ENCODE measurements at places on chromosomes 16 and 17.
A peak's percentile ranks its signal among the peaks of the same experiment; 100 is the strongest.

DNA sequence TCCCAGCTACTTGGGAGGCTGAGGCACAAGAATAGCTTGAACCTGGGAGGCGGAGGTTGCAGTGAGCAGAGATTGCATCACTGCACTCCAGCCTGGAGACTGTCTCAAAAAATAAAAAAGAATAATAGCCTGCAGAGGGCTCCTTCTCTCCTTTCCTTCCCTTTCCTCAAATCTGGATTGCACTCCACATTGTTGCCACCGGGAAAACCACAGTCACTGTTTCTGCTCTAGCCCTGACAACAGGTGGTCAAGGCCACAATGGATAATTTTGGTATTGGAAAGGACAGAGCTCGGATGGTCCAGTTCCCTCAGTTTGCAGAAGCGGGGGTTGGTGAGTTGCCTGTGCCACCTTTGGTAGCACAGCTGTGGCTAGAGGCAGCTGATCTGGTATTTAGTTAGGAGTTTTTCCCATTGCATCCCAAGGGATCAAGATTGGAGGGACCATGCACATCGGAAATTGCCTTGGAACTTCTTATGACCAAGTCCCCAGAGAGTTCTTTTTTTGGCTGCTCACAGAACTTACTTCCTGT is 44.7 kb upstream of the PRSS54 start:
- no peak for DNase-seq

- DNase-seq, result no peak
These were observed 16.4 kb downstream of the GJD3 start for GRCh38 chr17:40348136-40348504.

DNA sequence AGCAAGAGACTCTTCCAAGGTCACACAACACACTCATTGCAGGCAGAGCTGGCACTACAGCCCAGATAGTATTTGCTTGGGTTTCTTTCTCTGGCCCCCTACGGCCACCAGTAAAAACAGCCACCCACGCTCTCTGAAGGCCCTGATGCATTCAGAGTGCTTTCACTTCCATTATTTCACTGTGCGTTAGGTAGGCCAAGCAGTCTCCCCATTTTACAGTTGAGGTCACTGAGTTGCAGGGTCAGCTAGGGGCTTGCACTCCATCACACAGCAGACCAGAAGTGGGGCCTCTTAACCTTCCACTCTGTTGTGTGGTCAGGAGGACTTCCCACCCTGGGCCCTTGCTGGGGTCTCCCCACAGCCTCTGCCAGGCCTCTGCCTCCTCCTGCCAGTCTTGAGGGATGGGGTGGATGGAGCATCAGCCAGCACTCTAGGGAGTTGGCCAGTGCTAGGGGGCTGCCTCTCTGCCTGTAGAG is 2.5 kb downstream of the TBX21 start:
- no peak for DNase-seq

- peak; percentile 72 for DNase-seq
These were observed 10.1 kb upstream of the SPOP start for GRCh38 chr17:49687878-49688491.

DNA sequence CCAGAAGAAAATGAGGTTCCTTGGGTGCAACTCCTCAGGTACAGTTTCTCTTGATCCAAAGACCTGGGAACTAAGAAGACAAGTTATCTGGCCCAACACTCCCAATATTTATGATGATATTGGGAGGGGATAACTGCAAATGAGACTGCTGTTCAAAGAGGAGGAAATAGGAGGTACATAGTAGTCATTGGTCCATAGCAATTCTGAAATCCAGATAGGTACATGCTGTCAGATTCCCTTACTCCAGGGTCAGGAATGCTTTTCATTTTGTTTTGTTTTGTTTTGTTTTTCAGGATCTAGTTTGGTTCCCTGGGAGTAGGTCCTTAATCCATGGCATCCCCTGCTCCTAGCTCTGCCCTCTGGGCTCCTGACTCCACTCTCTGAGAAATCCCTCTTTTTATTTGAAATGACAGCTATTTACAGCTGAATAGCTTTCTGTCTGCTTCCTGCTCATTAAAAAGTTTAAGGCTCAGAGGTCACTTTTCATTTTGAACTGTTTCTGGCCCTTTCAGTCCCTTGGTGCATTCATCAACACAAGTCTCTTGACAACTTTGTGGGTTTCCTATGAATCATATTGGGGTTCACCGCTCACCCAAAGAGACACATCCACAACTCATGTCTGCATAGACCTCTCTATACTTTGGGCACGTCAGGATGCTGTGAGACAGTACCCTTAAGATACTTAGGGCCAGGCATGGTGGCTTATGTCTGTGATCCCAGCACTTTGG is 110.2 kb upstream of the C17orf78 start:
- no peak for DNase-seq

DNA sequence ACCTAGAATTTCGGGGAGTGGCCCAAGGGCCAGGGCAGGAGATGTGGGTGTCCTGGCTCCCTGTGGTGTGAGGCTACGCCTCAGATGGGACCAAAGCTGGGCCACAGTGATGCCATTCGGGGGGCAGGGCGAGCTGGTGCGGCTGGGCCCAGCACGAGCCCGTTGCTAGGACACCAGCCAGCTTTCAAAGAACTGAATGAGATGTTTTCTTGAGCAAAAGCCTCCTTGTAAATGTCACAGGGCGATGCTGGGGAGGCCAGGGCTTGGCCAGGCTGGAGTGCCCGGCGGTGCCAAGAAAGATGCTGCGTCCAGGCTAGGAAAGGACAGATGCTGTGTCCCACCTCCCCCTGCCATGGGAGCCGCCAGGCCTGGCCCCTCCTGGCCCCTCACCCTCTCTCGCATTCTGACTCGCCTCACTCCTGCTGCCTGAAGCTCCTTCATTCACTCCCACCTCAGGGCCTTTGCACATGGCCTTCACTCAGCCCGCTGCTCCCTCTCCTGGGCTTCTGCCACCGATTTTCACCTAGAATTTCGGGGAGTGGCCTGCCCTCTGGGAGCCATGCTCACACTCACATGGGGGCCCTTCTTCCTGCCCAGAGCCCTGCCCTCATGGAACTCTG is 39.1 kb downstream of the CPNE2 start:
- no peak for DNase-seq

DNA sequence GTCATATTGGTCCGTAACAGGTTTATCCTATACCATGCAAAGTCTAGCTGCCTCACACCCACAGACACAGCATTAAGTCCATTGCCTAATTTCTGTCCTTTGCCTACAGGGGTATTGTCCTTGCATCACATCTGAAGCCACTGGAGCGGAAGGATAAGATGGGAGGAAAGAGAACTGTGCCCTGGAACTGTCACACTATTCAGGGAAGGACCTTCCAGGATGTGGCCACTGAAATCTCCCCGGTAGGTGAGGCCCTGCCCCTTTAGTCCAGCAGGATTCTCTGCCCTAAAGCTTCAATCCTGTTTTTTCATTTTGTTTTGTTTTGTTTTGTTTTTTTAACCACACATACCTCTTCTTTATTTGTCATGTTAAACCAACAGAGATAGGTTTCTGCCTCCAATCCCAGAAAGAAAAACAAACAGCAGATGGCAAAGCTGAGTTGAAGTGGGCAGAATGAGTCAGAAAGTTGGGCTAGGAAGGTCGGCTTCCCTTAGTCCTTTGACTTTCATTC is 2.2 kb upstream of the EFTUD2 start:
- DNase-seq, result no peak

- no peak for DNase-seq
These were observed 5.0 kb upstream of the DNASE1L2 start for GRCh38 chr16:2231016-2231931.

GRCh38 chr16:86484240-86484639 is 26.1 kb upstream of the FOXF1 start:
- DNase-seq, result no peak

DNA sequence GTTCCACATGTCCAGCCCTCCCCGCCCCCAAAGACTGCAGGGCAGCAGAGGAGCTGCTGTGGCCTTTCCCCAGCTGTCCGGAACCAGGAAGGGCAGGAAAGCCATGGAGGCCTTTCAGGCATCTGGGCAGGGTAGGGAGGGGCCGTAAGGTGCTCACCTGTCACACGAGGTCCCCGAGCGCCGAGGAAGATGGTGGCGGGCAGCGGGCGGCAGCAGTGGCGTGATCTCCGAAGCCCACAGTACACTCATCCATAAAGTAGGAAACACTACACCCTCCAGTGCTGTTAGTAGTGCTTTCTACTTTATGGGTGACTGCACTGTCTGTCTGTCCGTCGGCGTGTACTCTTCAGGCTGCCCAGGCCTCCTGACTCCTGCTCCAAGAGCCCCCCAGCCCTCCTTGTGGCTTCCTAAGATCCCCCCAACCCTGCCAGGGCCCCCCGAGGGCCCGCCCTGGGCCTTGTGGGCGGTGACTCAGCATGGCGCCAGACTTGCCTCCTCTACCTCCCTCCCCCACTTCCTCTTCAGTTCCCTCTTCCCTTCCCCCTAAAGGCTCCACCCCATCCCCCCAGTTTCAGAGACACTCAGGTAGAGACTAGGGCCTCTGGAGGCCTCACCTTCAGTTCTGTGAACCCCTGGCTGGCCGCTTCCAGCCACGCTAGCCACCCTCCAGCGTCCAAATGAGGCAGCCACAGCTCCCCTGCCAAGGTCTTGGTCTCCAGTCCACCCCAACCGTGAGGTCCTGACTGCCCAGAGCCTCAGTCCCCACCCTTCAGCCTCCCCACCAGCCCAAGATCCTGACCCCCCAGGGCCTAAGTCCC is 2.6 kb upstream of the TSPOAP1 start:
- no peak for DNase-seq

- no peak for DNase-seq
These were observed 7.7 kb downstream of the CEP20 start for GRCh38 chr16:15880434-15881308.

GRCh38 chr16:79571065-79571902 is 29.3 kb downstream of the MAF start:
- DNase-seq, result no peak

- DNase-seq, result no peak
These were observed 52.0 kb upstream of the SREBF1 start for GRCh38 chr17:17888821-17889220.

- DNase-seq, result no peak
These were observed 760 bp downstream of the SLFN12L start for GRCh38 chr17:35536664-35537171.

DNA sequence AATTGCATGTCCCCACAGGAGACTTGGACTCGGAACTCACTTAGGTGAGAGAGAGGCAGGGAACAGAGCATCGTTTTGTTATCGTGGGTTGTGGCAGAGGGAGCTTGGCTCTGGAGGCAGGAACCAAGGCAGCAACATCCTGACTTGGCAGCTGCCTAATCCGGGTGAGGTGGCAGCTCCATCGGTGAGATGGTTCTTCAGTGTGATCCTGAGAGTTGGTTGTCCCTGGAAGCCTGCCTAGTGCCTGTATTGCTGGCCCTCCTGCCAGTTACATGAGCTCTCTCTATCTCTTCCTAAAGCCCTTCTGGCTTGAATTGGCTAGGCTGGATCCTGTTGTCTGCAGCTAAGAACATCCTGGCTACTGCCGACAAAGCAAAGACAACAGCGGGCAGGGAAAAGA is 19.9 kb upstream of the SEC14L1 start:
- no peak for DNase-seq

- DNase-seq, result no peak
These were observed 68.5 kb downstream of the ZDHHC7 start for GRCh38 chr16:84942786-84943185.

DNA sequence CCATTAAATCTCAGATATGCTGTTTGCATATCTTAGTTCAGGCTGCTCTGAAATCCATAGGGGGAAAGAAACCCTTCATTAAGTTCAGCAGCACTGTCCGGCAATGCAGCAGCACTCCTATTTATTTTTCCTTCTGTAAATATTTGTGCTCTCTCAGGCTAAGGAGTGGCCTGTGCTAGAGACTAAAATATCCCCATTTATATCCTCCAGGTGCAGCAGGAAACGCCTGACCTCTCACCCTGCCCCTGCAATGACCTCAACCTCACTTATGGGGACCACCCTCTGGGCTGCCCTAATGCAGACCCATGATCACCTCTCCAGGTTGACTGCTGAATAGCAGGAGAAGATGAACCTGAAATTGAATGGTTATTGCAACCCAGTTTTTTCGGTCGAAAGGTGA is 165.0 kb upstream of the ELAC2 start:
- DNase-seq, result no peak

DNA sequence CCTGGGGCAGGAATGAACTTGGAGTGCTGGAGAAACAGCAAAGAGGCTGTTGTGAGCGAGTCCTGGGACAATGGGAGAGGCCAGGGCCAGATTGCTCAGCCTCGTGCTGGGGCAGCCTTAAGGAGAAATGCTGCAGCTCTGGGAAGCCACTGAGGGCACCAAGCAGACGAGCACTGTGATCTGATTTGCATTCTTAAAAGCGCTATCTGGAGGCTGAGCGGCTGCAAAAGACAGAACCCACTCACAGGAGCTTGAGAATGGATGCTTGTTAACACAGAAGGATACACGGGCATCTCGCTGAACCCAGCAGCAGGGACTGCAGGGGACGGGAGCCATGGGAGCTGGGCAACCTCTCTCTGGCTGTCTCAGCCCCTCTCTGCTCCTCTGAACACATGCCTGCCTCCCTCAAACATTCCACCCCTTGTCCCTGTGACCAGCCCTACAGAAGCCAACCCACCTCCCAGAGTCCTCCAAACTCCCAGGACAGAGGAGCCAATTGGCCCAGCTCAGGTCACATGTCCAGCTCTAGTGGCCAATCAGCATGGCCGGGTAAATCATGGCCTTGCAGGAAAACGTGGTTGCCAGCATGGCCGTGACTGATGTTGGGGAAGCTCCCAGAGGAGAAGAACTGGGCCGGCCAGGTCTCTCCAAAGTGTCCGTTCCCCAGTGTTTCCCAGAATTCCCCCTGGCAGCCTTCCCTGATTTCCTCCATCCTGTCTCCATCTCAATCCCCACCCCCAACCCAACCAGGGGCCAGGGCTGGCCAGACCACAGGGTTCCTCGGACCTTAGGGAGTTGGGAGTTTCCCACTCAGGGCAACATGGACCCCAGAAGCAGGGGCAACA is 60.3 kb downstream of the GSG1L start:
- no peak for DNase-seq

DNA sequence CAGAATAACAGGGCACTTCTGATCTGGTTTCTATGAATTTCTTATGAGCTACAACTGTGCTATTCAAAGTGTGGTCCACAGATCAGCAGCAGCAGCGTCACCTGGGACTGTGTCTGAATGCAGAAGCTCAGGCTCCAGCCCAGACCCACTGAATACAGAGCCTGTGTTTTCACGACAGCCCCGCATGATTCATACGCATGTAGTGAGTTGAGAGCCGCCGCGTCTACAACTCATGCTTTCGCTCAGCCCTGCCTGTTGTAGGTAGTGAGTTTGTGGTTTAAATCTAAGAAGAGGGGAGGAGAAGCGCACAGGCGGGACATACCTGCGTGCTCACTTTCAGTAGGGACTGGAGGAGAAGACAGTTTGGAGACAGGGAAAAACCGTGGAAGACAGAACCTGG is 28.5 kb upstream of the ELAC2 start:
- DNase-seq, result no peak

DNA sequence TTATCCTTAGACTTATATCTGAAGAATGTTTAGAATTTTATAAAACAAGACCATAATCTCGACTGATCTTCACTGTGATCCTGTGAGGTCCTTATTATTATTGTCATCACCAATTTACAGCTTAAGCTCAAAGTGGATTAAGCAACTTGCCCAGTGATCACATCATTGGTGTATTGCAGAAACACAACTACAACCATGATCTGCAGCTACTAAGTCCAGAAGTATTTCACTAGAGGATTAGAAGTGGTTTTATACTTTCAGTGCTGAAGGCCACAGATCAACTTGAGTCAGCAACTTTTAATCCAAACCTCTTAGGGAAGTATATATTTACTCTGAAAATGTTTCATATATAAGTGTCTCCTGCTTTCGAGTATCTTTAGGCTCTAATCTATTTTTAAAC is 624.3 kb upstream of the SOX9 start:
- DNase-seq, result no peak

GRCh38 chr16:57178793-57179212 is 7.0 kb downstream of the PSME3IP1 start:
- DNase-seq, result no peak

GRCh38 chr16:25893332-25893731 is 201.6 kb downstream of the HS3ST4 start:
- DNase-seq, result no peak

All from SK-N-MC (cell line).